ENCODE measurements at places on chromosomes 1 and 21.

DNA sequence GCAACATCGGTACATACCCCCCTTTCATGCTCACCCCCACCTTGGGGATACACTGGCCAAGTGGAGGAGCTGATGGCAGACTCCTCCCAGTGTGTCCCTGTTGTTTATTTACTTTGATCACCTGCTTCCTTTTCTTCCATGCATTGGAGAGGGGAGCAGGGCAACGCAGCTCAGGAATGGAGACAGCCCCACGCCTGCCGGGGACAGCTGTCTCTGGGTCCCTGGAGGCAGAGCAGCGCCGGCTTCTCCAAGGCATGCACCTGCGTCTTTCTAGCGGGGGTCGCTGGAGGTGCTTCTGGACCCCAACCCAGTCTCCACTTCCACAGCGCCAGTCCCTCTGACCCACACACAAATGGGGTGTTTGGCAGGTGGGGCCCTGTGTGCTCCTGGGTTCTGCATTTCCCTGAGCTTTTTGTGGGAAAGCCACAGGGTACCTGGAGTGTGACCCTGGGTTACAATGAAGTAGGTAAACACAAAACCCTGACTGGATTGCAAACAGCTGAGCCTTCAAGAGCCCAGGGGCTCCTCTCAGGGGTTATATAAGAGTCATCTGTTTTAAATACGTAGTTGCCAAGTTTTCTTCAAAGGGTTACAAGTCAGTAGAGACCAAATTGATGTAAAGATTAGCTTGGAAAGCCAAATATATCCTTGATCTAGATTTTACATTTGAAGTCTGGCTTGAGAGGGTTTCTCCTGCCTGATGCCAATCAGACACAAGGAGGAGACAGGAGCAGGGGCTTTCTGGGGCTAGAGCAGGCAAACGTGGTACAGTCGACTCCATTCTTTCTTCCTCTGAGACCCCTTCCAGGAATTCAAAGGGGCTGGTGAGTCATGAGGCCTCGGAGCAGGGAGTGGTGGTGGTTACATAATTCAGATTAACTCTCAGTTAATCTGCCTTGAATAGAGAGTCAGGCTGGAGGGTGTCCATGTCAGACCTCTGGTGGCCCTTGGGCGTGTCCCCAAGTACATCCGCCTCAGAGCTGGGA lies 4.5 kb downstream of the AJAP1 start:
- no peak for DNase-seq

DNA sequence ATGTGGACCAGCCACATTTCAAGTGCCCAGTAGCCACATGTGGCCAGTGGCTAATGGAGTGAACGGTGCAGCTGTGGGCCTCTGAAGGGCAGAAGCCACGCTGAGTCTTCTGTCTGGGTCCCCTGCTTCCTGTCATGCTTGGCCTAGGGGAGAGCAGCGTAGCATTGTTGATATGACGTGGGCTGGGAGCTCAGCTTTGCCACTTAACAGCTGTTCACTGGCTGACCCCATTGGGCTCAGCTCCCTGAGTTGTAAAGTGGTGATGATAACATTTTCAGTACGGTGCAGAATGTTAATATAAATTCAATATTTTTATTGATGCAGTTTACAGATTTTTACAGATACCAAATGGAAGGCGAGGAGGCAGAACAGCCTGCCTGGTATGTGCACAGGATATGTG lies 4.5 kb downstream of the PODN start:
- no peak for DNase-seq

DNA sequence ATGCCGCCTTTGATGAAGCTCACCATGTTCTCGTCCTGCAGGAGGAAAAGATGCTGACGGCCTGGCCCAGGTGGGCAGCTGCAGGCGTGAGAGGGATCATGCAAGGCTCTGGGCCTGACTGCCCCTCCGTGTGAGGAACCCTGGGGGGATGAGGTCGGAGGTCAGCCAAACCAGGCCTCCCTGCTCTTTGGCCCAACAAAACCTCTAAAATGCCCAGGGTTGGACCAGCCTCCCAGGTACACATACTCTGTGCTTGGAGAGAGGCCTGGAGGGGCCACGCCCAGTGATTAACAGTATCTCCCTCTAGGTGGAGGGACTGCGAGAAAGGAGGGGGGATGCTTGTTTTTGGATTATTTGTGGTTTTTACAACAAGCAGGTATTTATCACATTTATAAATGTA lies 21.1 kb downstream of the TTC39A start:
- DNase-seq, result no peak

DNA sequence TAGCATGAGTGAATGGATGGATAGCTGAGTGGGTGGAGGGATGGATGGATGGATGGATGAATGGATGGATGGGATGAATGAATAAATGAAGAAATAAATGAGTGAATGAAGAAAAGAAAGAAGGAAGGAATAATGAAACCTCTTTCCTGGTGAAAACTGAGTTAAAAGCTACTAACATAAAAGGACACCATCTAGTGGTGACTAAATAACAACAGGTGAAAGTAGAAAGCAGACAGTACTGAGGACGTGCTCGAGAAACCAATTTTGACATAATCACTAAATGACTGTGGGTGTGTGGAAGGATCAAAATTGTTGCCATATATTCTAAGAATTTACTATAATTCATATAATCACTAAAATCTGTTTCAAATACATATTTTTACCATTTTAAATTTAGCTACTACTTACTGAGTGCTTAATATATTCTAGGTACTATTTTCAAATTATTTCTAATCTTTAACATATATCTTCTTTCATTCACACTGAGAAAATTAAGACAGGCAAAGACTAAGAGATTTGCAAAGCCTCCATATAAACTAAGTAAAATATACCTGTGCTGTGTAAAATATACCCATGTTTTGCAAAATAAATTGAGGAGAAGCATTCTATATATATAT lies 522.9 kb downstream of the LRRIQ3 start:
- DNase-seq, result peak; percentile 16

- DNase-seq, result no peak
These were observed 21.1 kb downstream of the CD53 start for GRCh38 chr1:110893908-110894490.

DNA sequence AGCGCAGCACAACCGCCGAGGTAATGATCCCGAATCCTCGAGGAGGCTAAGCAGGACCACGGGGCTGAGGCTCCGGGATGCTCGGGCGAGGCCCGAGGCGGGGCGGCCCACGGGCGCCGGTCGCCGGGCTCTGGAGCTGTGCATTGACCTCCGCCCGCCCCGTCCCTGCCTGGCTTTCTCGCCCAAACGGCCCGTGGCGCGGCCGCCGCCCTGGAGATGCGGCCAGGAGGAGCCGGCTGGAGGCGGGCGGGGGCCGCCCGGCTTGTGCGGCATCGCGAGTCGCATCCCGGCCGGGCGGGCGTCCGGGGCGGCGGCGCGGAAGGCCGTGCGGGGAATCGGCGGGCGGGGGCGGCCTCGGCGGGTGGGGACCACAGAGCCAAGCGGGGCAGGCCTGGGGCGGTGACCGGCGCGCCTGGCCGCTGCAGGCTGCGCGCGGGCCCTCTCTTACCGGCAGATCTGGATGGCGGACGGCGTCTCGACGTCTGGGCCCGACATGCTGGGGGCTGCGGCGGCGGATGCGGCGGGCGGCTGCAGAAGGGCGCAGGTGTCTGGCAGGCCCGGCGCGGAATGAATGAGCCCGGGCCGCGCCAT lies 663 bp downstream of the ACOT7 start:
- DNase-seq, result no peak

DNA sequence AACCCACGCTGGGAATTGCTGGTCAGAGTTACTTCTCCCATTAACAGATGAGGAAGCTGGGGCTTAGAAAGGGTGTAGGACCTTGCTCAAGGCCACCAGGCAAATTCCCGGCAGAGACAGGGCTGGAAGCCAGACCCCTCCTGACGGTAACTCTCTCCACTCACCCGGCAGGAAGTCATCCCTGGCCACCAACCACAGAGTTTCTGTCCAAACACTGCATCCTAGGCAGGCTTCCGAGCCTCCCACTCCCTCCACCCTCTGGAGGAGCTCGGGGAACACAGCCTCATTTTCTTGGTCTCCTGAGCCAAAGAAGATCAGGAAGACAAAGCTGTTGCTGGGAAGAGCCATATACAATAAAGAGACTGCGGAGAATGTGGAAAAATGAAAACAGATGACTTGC lies 25.0 kb upstream of the ZNF436 start:
- peak; percentile 67 for DNase-seq

GRCh38 chr1:237470712-237471338 lies 419.9 kb downstream of the ZP4 start:
- peak; percentile 2 for DNase-seq

- DNase-seq, result no peak
These were observed 67.9 kb downstream of the LRRC8D start for GRCh38 chr1:89888480-89889322.

- no peak for DNase-seq
These were observed 5.2 kb upstream of the PIGR start for GRCh38 chr1:206951318-206952100.

DNA sequence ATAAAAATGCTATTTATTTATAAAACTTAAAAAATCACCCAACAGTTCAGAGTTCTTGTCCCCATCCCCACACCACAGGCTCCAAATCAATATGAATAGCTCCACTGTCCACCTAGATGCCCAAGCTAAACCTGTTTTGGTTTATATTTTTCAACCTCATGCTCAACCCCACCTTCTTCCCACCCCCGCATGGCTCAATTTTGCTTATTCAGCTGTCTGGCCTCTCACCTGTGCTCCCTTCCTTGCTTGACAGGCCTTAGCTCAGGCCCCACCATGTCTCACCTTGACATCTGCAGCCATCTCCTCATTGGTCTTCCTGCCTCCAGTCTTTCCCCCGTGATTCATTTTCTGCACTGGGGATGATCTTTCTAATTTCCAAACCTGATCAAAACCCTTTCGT lies 17.8 kb downstream of the COA7 start:
- DNase-seq, result no peak

GRCh38 chr21:14617040-14617393 lies 70.9 kb upstream of the SAMSN1 start:
- no peak for DNase-seq

GRCh38 chr1:57270927-57271698 lies 152.7 kb downstream of the DAB1 start:
- no peak for DNase-seq

GRCh38 chr1:169305356-169305755 lies 62.2 kb downstream of the NME7 start:
- no peak for DNase-seq

DNA sequence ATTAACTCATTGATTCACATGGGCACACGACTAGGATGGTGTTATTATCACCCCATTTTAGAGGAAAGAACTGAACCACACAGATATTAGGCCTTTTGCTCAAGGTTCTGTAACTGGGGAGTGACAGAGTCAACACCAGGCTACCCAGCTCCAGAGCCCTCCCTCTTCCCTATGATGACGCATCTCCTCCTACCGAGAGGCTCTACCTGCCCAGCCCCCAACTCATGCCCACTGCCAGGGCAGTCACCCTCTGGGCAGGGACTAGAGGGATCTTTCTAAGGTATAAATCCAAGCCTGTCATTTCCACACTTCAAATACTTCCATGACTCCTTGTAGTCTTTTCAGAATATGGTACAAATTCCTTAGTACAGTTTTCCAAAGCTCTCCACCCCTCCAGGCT lies 171.3 kb downstream of the GRIK3 start:
- no peak for DNase-seq

DNA sequence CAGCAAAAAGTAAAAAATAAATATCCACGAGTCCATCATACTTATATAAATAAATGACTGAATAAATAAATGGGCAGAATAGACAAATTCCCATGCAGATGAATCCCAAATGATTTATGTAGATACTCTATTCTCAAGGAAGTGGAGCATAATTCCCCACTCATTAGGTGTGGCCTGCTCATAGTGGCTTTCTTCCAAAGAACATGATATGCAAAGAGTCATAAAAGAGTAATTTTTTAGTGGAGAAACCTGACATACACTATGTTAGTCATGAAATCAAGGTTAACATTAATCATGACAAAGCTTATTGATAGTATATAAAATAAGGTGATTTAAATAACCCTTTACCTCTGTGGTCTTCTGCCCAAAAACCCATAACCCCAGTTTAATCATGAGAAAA lies 298.9 kb downstream of the DPYD start:
- DNase-seq, result no peak

DNA sequence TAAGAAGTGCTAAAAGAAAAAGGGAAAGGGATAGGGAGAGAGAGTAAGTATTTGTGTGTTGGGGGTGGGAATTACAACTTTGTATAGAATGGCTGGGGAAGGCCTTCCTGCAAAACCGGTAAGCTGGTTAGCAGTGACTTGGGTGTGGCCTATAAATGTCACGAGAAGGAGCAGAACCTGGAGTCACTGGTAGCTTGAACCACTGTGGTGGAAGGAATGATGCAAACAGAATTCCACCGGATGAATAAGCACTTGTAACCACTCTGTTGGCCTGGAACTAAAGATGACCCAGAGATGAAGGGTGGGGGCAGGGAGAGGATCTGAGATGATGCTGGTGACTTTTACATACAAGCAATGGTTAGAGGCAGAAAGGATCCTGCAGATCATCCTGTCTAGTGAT lies 8.9 kb downstream of the XKR8 start:
- peak; percentile 68 for DNase-seq

DNA sequence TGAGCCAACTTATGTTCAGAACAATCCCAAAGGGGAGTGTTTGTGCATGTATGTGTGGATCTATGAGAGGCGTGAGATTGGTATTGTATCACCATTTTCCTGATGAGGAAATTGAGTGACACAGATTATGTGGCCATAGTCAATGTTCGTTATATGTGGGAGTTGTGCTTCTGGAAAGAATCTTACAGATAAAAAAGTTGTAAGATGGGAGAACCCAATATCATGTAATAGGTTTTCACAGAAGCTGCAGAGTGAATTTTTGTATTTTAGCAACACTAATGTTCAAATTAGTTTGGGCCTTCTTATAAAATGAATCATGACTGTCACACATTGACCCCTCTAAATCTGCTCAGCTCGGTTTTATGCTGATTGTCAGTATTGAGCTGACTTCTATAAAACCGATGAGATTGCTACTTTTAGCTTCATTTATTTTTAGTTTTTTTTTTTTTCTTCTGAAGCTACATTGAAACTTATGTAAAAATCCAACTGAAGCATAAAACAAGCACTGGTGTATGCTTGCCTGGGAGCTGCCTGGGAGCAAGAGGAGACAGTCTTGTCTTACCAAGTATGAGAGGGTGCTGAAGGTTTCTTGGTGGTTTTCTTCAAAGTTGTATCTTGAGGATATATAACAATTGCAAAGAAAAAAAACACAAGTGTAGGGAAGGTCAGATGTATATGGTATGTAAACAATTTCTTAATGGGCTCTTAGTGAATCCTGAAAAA lies 4.1 kb downstream of the RWDD3 start:
- no peak for DNase-seq

GRCh38 chr1:237124856-237125462 lies 83.0 kb downstream of the RYR2 start:
- peak; percentile 16 for DNase-seq

DNA sequence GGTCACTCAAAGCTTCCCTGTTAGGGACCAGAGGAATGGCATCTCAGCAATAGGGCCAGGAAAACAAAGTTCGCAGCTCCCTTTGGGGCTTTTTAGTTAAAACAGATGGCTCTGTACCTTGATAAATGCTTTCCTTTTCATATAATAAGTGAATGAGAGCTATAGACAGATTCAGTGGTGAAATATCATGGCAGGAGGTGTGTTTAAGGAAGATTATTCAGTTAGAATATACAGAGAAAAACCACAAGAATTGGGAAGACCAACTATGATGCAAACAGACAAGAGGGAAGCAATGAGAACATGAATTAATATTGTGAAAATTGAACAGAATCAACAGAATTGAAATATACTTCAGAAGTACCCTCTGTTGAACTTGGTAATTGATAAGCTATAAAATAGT lies 379.4 kb downstream of the PLPP3 start:
- DNase-seq, result no peak

- no peak for DNase-seq
These were observed 2.3 kb downstream of the GPR137B start for GRCh38 chr1:236144446-236145150.

GRCh38 chr1:173520799-173521198 lies 43.7 kb downstream of the PRDX6 start:
- no peak for DNase-seq

Data from cardiac fibroblast (primary cell).